ENCODE measurements at places on chromosomes 2 and 18.

DNA sequence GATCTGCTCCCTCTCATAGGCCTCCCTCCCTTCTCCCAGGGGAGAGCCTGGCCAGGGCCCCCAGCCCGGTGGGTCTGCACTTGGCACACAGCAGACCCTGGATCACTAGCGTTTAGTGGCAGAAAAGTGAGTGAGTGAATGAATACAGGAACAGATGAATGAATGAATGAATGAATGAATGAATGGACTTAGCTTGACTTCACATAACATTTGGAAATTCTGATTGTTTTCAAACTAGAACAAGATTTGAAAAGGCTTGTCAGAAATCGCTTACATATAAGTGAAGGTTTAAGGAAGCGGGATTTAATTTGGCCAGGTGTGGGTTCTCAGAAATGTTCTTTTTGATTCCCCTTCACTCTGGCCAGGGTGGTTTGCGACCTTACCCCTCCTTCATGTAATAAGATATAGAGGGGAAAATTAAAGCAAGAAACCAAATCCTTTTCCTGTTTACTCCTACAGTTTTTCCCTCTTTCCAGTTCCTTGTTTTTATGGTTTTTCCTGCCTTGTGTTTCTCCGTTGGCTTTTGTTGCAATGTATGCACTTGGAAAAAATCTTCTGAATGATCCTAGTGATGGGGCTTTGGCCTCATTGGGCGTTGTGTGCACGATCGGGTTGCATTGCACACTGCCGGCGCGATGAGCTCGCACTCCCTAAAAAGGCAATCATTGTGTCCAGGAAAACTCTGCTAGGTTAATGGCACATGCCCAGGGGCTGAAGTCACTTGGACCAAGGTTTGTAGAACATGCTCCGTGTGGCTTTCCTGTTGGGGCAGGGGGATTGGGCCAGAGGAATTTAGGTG lies 16.4 kb downstream of the LRRFIP1 start:
- DNase-seq: no peak

- no peak for DNase-seq
These were observed 2.7 kb downstream of the BCL2 start for GRCh38 chr18:63316612-63317555.

DNA sequence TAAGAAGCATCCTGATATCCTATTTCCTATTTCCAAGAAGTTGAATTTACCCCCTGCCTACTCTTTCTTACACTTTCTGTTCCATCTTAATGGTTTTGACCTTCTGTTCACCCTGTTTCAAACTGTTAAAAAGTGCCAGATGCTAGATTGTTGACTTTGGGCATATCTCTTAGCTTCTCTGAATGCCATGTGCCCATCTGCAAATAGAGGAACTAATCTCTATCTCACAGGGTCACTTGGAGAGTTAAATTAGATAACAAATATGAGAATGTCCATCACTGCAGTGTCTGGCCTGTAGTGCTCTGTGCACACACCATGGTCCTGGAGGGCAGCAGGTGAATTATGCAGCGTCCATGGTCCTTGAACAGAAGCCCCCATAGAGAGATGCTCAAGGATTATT lies 83.8 kb downstream of the LRATD1 start:
- no peak for DNase-seq

- DNase-seq: peak; percentile 45
These were observed 249.3 kb upstream of the AGAP1 start for GRCh38 chr2:235244255-235245220.

DNA sequence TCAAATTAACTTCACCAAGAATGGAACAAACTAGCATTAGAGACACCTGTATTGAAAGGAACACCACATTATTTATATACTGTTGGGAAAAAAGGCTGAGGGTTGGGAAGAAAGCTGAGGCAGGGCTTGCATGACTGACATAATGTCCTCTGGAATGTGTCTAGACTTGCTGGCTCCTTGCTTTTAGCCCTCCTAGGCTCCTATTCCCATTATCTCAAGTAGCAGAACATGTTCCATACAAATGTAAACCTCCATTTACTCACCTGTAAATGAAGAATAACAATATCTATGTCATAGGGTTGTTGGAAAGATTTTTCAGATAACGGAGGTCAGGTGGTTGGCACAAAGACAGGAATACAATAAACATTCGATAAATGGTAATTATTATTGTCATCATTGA lies 976 bp upstream of the ACADL start:
- no peak for DNase-seq

DNA sequence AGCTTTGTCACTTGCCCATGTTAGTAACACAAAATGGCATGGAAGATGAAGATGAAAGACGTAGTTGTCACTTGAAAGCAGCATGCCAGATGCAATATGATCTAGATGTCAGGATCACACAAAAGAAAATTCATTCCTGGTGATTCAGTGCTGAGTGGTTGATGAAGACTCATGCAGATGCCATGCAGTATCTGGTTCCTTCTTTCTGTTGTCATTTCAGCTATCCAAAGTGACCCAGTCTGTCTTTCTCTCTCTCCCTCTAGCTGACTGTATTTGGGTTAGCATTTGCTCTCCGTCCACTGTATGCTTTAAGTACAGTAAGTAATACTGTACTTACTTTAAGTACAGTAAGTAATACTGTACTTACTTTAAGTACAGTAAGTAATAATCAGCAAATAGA lies 50.4 kb downstream of the TTN start:
- DNase-seq: peak; percentile 47

GRCh38 chr2:210190345-210190744 lies 19.1 kb upstream of the KANSL1L start:
- no peak for DNase-seq

DNA sequence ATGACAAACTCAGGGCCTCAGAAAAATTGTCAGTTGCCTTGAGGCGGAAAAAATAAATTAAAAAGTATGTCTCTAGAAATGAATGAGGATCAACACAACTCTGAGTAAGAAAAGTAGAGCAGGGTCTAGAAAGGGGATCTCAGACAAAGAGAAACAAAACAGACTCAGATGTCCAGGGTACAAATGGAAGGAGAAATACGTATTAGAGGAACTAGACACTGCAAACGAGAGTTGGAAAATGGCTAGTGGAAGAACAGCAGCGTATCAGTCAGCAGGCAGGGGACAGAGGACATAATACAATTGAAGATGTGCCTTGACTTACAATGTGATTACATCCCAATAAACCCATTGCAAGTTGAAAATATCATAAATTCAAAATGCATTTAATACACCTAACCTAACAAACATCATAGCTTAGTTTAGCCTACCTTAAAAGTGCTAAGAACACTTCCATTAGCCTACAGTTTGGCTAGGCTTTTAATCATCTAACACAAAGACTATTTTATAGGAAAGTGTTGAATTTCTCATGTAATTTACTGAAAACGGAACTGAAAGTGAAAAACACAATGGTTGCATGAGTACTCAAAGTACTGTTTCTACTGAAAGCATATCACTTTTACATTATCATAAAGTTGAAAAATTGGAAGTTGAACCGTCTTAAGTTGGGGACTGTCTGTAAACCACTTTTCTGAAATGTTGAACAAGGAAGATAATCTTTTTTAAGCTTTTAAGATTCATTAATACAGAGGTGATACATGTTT lies 182.8 kb downstream of the NBAS start:
- DNase-seq: no peak

DNA sequence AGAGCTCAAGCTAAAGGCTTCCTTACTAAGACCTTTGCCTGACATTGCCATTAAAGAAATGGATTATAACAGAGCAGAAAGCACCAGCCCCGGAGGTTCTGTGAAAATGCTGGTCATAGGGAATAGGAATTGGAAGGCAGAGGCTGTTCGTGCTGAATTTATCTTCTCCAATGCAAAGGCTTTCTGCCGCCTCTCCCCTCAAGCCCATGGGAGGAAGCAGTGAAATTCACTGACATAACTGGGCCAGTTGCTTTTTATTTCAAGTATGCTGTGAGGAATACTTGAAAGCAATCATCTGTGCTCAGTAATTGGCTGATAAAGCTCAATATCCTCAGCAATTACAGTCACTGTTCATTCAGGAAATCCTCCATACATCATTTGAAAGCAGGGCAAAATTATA lies 85.4 kb upstream of the LINC00305 start:
- DNase-seq: no peak

DNA sequence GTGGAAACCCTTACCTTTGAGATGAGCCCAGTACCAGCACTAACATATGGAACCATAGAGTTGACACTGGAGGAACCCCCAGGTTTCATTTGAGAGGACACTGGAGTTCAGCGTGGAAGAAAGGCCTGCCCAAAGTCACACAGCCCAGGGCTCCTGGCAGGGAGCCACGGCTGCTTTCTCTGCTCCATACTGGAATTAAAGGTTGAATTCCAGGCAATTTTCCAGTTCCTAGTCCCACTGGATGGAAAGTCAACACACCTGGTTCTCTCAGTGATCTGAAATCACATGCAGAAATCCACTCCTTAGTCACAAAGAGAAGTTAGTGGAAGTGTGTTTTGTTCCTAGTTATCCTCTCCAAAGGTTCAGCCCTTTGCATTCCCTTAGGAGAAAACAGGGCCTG lies 336.1 kb upstream of the SKOR2 start:
- no peak for DNase-seq

DNA sequence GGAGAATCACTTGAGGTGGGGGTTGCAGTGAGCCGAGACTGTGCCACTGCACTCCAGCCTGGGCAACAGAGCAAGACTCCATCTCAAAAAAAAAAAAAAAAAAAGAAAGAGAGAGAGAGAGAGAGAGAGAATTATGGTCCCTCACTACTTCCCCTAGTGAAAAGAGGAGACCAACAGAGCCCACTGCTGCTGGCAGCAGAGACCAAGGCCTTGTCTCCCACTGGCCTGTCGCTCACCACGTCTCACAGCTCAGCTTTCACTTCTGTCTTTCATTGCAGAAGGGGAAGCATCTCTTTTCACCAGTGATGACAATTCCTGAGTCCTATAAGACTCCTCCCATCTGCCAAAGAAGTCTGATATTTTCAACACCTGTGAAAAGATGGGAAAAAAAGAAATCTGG lies 81.3 kb downstream of the CLHC1 start:
- no peak for DNase-seq

GRCh38 chr2:215027779-215028178 lies 110.6 kb downstream of the ABCA12 start:
- DNase-seq: no peak

- no peak for DNase-seq
These were observed 230.9 kb downstream of the DLGAP1 start for GRCh38 chr18:4224031-4224704.

DNA sequence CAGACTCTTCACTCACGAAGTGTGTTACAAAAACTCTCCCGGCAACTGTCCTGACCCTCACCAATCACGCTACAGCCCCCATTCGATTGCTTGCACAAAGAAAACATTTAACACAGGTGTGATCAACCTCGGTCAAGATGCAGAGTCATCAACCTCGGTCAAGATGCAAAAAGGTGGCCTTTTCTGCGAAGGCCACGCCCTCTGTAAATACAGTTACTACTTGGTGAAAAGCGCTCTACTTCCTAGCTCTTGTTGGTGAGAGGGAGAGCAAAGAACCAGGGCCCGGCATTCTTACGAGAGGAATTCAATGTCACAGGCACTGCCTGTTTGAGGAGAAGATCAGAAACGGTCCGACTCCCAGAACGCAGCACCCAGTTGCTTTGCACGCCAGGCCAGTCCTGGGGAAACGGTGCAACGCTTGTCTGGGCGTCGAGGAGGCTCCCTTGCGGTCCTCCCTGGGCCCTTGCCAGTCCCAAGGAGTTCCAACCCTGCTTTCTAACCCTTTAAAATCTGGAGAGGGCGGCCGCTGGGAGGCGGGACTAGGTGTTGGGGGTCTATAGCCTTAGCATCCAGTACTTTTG lies 1.9 kb downstream of the PIEZO2 start:
- DNase-seq: no peak

DNA sequence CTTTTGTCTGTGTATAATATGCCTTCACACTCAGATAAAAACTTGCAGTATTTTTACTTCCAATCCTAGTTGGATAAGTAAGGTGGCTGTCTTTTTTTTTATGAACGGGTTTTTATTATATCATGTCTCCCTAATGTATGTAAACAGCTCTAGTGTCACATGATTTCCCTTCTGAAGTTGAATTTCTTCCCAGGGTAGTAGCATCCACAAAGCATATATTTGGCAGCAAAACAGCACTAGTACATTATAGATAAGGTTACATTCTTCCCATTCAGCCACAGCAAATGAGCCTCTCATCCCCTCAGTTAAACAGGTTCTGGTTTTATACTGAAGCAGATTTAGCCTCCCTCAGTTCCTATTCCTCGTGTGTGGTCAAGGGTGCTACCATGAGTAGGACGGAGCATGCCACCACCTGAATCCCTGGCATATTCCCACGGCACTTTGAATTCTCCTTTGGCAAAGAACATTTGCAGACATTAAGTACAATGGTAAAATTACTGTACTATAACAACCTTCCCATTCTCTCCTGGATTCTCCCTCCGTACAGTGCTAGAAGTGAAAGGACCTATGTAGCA lies 15.4 kb upstream of the DTNA start:
- DNase-seq: no peak

GRCh38 chr2:14557111-14557510 lies 75.4 kb upstream of the LRATD1 start:
- no peak for DNase-seq
